ENCODE measurements at places on chromosomes 3 and 15. TPM values are rescaled to one million over a fixed set of nuclear protein-coding genes. Genes with fewer than 3 reads are reported as not detected.

DNA sequence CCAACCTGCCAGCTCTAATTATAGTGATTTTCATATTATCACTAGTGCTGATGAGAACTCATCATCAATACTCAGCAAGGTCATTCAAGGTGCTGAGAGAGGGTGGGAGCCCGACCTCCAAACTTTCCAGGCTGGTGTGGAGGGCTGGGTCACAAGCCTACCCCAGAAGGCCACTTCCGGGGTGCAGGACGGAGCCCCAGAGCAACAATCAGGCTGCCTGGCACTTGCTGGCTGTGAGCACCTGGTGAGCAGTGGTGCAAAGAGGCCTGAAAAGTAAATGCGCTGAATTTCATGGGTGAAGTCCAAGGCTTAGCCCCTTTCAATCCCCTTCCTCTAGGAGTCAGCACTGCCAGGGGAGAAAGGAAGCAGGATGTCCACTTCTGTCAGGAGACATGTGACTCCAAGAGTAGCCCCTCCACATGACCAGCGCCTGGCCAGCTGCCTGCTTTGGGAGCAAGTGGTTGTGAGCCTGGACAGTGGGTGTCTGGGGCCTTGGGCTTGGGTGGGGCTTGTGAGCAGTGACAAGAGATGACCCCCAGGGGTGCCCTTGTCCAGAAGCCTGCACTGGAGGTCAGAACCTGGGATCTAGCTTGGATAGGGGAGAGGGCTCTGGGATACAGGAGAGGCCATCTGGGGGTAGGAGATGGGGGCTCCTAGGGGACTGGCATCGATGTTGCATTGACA, 165.0 kb upstream of the TLE3 start:
- no peak for DNase-seq

DNA sequence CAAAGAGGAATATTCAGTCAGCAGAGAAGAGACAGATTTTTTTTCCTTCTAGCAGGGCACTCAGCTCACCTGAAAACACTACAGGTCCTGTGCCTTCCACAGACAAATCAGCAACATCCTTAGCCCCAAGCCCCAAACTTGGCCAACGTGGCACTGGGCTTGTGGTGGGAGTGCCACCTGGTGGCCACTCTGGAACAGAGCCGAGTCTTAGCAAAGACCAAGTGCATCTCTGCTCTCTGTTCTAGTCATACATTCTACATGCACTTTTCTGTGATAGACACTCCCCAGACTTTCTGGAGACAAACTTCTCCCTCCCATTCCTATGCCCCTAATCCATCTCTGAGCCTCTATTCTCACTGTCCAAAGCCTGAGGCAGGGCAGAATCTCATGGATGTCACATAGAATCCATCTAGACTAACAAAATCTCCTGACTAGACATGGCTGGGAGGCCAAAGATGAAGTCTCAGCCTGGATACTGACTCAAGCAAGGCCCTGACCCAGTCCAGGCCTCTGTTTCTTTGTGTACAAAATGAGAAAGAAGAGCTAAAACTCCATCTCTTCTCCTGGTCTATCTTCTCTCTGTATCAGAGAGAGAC, 5.1 kb upstream of the SEMA7A start:
- peak; percentile 72 for DNase-seq

The EIF2A gene
- 604 TPM for total RNA-seq

The SYNPR gene
- not detected for total RNA-seq

The CSPG4 gene
- 31.4 TPM for total RNA-seq

The GOLGA6L26 gene
- not detected for total RNA-seq
